ENCODE measurements at places on chromosomes 6 and 20.
A peak's percentile ranks its signal among the peaks of the same experiment; 100 is the strongest.

DNA sequence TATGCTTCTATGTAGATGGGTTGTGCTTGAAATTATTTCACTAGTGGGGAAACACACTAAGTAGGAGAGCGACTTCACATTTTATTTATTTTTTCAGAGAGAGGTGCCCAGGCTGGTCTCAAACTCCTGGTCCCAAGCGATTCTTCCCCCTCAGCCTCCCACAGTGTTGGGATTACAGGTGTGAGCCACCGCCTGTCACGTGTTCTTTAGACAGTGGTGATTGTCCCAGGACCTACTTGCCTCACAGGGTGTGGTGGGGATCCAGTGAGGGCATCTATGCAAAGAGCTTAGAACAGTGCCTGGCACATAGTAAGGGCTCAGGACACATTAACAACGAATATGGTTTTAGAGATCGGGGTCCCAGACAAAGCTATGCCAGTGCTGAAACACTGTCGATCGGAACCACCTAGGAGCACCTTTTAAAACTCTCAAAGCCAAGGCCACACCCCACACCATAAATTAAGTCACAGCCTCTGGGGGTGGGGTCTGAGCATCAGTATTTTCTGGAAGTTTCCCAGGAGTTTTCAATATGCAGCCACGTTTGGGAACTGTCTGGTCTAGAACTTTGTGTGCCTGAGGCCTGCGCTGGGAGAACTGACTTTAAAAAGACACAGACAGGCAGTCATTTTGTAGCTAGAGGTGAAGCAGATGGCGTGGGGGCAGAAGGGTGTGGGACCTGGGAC lies 4.8 kb upstream of the BCAS4 start:
- no peak for DNase-seq
- H3K4me1 ChIP-seq = peaks cover 22% of the 10 kb centered on the region
- H3K27ac ChIP-seq = 0 out of 2 replicates have a peak overlapping the region, but pooled peaks have one; percentile 32
- no peak overlapping the region for H3K4me3 ChIP-seq
- H3K27me3 ChIP-seq = no peaks in the 10 kb centered on the region

DNA sequence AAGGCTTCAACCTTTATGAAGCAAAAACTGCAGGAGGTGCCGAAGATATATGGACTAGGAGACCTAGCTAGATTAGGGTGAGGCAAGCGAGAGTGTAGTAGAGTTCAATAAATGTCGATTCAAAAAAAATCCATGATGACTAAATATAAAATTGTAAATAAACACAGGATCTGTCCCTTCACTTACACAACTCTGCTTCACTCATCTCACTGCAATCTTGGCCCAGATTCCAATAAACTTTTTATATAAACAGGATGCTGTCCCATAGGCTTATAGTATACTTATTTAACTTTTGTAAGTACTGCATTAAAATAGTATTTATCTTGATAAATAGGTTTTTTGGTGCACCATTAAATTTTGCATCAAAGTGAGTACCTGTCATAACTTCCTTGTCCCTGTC lies 648.4 kb upstream of the NRSN1 start:
- peaks cover 20% of the 10 kb centered on the region for H3K4me1 ChIP-seq
- H3K36me3 ChIP-seq = peaks cover 8% of the 10 kb centered on the region
- no peak for DNase-seq
- no peak overlapping the region for H3K27ac ChIP-seq
- H3K27me3 ChIP-seq = no peaks in the 10 kb centered on the region

DNA sequence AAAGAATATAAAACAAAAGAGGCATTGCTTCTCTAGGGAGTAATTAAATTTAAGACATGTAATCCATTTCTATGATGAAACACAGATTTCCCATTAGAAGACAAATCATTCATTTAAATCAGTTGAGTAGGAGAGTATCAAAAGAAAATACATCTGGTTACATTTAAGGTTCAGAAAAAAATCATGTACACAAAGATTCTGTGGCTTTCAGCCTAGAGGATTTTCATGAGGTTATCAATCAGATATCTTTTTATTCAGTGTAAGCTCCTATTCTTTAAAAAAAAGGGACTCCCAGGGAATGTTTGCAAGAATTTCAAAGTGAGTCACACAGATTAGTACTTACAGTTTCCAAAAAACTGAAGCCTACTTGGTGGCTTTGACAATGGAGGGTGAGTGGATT lies 24.9 kb downstream of the COL21A1 start:
- H3K27me3 ChIP-seq = no peaks in the 10 kb centered on the region
- H3K36me3 ChIP-seq = no peaks in the 10 kb centered on the region
- H3K27ac ChIP-seq = no peak overlapping the region
- DNase-seq = no peak
- peaks cover 7% of the 10 kb centered on the region for H3K4me1 ChIP-seq

- H3K36me3 ChIP-seq = peaks cover 6% of the 10 kb centered on the region
- H3K4me3 ChIP-seq = no peak overlapping the region
- no peaks in the 10 kb centered on the region for H3K27me3 ChIP-seq
- H3K4me1 ChIP-seq = peaks cover 26% of the 10 kb centered on the region
- H3K27ac ChIP-seq = peak overlapping the region; percentile 63
- no peak for DNase-seq
Measured at GRCh38 chr6:138677538-138677937, 96.0 kb upstream of the CCDC28A start.

DNA sequence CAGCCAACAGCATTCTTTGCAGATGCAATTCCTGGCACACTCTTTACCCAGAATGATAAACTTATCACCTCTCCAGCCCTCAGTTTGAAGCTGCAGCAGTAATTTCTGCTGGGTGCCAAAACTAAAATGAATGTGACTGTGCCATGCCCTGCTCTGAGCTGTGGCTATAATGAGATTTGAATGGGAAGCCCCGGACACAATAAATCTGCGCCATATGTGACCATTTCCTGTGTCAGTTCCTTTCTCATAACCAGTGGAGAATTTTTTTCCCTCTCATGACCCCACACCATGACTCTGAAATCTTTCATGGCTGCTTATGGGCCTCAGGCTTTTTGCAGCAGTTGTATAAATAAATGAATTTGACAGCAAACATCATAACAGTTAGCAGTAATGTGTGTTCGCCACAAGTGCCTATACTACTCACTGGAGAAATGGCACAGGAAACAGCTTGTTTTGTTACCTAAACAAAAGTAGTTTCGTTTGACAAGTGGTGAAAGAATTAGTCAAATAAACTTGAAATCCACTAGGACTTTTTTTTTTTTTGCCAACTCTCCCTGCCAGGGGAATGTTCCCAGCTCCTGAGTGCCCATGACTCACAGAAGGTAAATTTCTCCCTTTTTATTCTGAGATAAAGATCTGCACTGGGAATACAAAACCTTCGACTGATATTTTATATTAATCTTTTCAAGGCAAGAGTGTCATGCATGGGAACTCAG lies 408.4 kb downstream of the PKHD1 start:
- no peaks in the 10 kb centered on the region for H3K36me3 ChIP-seq
- DNase-seq = no peak
- H3K27me3 ChIP-seq = no peaks in the 10 kb centered on the region
- no peak overlapping the region for H3K4me3 ChIP-seq
- H3K27ac ChIP-seq = no peak overlapping the region
- H3K4me1 ChIP-seq = peaks cover 2% of the 10 kb centered on the region

DNA sequence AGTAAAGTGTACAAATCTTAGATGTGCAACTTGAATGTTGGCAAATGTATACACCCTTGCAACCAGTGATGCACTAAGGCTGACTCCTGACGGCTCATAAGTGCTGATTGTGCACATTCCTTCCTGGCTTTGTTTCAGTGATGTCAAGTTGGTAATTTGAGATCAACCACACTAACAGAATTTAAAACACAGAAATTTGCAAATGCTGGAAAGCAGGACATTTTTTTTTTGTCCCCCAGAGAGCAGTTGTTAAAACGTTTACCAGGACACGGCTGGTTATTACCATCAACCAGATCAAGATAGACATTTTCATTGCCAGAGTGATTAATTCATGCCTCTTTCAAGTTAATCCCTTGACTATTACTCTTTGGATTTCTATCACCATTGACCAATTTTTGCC lies 735.6 kb downstream of the RFPL4B start:
- H3K4me1 ChIP-seq = 0 out of 2 replicates have a peak, but pooled peaks cover 2% of the 10 kb centered on the region
- H3K36me3 ChIP-seq = no peaks in the 10 kb centered on the region
- H3K4me3 ChIP-seq = no peak overlapping the region
- DNase-seq = no peak
- H3K27me3 ChIP-seq = no peaks in the 10 kb centered on the region

- H3K27ac ChIP-seq = no peak overlapping the region
- no peak for DNase-seq
- H3K27me3 ChIP-seq = no peaks in the 10 kb centered on the region
- no peaks in the 10 kb centered on the region for H3K36me3 ChIP-seq
- no peak overlapping the region for H3K4me3 ChIP-seq
Measured at GRCh38 chr20:49786196-49786595, 26.4 kb upstream of the SLC9A8 start.

- H3K27ac ChIP-seq = no peak overlapping the region
- peaks cover 30% of the 10 kb centered on the region for H3K4me1 ChIP-seq
- DNase-seq = no peak
Measured at GRCh38 chr20:54356801-54357200, 118.6 kb upstream of the DOK5 start.

GRCh38 chr20:4691753-4692152 lies 30.0 kb upstream of the PRND start:
- no peak for DNase-seq
- H3K4me1 ChIP-seq = peaks cover 21% of the 10 kb centered on the region
- no peaks in the 10 kb centered on the region for H3K27me3 ChIP-seq

- 0 out of 2 replicates have a peak overlapping the region, but pooled peaks have one; percentile 74 for H3K27ac ChIP-seq
- H3K36me3 ChIP-seq = no peaks in the 10 kb centered on the region
- peaks cover 36% of the 10 kb centered on the region for H3K4me1 ChIP-seq
- H3K4me3 ChIP-seq = no peak overlapping the region
- no peaks in the 10 kb centered on the region for H3K27me3 ChIP-seq
Measured at GRCh38 chr6:34232901-34233300, 3.8 kb upstream of the HMGA1 start.

GRCh38 chr20:36065427-36065998 lies 89.0 kb upstream of the EPB41L1 start:
- H3K4me3 ChIP-seq = peak overlapping the region; percentile 71
- peaks cover 11% of the 10 kb centered on the region for H3K4me1 ChIP-seq
- peaks cover 44% of the 10 kb centered on the region for H3K27me3 ChIP-seq

GRCh38 chr6:135603249-135603648 lies 105.7 kb upstream of the AHI1 start:
- no peak overlapping the region for H3K27ac ChIP-seq
- no peak overlapping the region for H3K4me3 ChIP-seq
- H3K4me1 ChIP-seq = no peaks in the 10 kb centered on the region

Data from WTC11 (cell line).